ENCODE measurements at places on chromosomes 4 and X.

GRCh38 chr4:183256343-183256742, 63.7 kb downstream of the CLDN22 start:
- DNase-seq: no peak

DNA sequence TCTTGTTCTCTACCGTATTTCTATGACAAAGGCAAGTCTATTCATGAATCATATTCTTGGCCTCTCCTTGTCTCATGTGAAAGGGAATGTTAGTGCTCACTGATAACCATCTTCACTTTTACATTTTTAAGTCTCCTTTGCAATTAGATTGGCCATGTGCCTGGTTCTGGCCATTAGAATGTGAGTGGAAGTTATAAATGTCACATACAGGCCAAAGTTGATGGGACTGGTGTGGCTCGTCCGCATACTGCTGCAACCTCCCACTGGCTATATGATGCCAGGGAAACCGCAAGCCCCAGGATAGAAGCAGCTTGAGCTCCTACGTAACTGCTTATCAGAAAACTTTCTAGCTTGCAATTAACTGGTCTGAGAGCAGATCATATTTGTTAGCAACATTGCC, 86.1 kb downstream of the MAGEC1 start:
- DNase-seq: no peak

GRCh38 chr4:4971796-4972195, 47.5 kb downstream of the CYTL1 start:
- no peak for DNase-seq

DNA sequence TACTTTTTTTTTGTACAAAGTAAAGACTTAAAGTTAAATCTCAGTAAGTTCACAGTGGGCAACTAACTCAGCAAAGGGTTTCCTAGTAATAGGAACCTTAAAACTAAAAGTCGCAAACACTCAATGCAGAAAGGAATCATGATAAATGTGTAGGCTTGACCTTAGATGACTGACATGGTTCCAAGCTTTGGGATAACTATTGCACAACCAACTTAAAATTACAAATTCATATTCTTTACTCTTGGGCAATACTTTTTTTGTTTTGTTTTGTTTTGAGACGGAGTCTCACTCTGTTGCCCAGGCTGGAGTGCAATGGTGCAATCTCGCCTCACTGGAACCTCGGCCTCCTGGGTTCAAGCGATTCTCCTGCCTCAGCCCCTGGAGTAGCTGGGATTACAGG, 8.2 kb downstream of the ELOVL6 start:
- no peak for DNase-seq

- no peak for DNase-seq
These were observed 10.9 kb upstream of the TMPRSS11D start for GRCh38 chr4:67894659-67895058.

GRCh38 chrX:16479206-16479869, 170.6 kb upstream of the S100G start:
- DNase-seq: peak; percentile 7

DNA sequence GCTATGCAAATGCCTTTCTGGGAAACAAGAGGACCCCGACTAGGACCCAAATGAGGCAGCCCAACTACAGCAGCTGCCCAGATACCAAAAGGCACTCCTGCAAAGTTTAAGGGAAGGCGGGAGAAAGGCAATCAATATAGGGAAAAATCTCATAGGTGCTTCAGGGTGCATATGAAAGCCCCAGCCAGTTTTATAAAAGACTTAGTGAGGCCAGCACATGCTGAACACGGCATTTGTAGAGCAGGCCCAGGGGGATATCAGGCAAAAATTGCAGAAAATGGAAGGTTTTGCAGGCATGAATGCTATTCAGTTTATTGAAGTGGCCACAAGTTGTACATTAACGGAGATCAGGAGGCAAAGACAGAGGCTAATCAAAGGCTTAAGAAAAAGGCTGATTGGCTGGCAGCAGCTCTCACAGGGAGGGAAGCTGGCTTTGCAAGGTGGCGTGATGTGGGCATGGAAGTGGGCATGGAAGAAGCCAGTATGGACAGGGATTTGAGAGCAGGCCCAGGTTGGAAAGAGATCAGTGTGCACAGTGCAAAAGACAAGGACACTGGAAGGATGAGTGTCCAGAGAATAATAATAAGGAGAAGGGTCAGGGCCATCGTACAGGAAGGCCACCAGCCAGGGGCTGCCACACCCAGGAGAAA, 37.7 kb upstream of the UGT2B7 start:
- no peak for DNase-seq

DNA sequence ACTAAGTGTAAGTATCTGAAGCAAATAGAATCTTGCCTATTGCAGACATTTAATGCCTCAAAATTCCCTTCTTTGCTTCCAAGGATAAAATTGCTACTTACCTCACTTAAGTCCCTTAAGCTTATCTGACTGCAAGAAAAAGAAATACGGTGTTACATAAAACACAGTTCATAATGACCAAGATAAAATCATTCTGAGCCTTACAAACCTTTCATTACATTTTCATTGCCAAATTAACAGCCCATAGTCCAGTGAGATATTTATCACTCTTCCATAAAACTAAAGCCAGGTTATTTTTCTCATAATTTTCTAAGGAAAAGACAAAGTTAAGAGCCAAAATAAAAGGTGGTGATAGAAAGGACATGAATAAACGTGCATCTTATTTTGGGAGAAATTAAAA, 74.9 kb upstream of the ZNF518B start:
- no peak for DNase-seq

DNA sequence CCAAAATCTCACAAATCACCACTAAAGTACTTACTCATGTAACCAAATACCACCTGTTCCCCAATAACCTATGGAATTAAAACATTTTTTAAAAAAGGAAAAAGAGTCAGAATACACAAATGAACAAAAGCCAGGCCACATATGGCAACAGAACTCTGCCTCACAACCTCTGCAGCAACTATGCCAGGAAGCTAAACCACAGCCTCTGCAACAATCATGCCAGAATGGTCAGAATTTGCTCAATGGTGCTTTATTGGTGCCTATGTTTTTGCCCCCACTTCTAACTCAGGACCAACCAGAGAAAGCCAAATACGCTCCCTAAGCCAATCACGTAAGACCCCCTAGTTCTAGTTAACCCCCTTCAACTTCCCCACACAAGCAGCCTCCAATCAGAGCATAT, 69.6 kb downstream of the HOPX start:
- no peak for DNase-seq

All from stimulated activated CD4-positive, alpha-beta T cell treated with anti-CD3 and anti-CD28 coated beads, Interleukin-4, amount 100 ng/mL, for 24 hours (primary cell).